Activated T-helper 1 cell treated with anti-CD3 and anti-CD28 coated beads, Interleukin-2, amount 50 U/mL, for 16 hours (primary cell): ENCODE measurements at places on chromosomes 2 and 18.
A peak's percentile ranks its signal among the peaks of the same experiment; 100 is the strongest.

- DNase-seq = no peak
Observed at GRCh38 chr2:40450796-40451430, 977 bp downstream of the SLC8A1 start.

- DNase-seq = no peak
Observed at GRCh38 chr2:171482308-171482707, 40.0 kb upstream of the CYBRD1 start.

DNA sequence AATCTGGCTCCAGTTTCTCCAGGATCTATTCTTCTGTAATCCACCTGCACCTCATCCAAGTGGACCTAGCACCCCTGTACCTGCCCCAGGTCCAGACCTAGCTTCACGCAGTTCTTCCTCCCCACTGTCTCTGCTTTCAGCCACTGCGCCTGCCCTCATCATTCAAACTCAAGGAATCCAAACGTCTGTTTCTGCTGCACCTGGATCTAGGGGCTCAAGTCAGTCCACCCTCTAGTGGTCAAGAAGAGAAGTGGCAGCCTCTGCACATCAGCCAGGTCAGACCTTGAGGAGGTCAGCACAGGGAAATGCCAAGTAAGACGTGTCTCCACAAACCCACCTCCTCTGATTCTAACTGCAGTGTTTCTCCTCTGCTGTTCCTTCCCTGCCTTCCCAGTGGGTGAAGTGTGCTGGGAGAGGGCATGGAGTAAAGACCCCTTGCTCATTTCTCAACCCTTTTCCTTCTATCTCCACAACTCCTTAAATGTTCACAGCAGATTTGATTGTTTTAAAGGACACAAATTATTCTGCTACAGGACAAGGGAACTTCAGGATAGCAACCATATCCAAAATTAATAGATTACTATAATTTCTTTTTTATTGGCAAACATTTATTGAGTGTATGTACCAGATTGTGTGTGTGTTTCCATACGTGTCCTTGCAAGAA, 8.6 kb upstream of the RNF152 start:
- DNase-seq = no peak

GRCh38 chr2:67879586-67880290, 183.1 kb downstream of the C1D start:
- no peak for DNase-seq

DNA sequence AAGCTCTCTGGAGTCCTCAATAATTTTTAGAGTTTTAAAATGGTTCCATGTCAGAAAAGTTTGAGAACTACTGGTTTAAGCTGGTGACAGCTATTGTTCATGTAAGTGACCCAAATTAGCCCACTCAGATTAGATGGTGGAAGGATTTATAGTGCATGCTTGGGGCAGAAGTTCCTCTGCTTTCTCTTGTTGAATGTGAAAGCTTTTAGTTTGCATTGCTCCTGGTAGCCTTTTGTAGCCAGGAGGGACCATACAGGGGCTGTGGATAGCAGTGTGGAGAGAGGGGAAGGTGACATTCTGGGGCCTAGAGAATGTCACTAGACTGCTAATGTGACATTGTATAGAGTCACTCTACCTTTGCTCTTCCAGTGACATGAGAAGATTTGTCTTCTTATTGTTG, 40.3 kb upstream of the IGFBP5 start:
- DNase-seq = no peak

DNA sequence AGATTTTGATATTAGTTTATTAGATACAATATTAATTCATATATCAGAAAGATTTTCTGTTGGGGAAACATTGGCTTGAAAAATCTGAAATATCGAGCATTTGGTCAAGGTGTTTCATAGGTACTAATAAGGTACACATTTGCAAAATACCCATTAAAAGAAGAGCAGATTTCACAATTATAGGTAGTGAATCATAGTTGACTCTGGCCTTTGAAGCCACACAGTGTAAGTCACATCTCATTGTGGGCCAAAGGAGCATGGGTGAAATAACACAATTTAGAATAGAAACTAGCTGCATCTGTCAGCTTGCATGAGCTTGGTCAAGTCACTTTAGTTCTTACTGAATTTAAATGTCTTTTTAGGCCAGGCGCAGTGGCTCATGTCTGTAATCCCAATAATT, 4.9 kb downstream of the KDM3A start:
- no peak for DNase-seq

DNA sequence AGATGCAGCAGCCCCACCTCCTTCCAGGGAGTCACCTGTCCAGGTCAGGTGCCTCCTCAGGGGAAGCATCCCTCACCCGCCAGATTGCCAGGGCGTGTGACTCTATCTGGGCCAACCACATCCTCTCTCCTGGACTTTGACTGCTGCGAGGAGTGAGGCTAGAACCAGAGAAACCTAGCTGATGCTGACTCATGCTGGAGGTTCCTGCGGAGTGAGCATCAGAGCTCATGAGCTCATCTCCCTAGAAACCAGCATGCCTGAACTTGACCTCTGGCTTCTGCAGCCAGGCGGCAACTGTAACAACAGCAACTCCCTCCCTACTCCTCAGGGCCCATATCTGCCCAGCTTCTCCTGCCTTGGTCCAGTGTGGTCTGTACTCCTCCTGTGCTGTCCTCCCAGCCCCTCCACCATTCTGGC, 28.3 kb upstream of the NT5DC4 start:
- DNase-seq = peak; percentile 18

DNA sequence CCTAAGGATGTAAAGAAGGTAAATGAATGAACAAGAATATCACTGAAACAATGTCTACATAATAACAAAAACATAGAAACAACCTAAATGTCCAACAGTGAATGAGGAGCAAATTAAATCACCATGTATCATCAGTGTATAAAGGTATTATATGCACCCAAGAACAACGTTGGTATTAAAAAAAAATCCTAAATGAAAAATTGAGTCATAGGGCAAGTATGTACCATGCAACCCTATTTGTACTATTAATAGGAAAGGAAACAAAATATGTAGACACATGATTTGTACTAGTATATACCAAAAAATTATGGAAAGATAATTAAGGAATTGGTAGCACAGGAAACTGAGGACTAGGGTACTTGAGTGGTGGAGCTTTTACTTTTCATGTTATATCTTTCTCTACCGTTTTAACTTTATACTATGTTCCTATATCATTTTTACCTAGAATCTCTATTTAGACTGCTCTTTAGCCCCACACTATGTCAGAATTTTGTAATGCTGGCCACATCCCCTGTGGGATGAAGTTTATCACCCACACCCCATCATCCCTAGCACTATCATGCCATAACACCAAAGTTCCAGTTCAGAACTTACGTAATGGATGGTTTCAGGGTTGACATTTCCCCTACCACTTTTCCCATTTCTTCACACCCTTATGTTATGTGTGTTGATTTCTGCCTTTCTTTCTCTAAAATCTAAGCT, 25.6 kb downstream of the IKZF2 start:
- no peak for DNase-seq

DNA sequence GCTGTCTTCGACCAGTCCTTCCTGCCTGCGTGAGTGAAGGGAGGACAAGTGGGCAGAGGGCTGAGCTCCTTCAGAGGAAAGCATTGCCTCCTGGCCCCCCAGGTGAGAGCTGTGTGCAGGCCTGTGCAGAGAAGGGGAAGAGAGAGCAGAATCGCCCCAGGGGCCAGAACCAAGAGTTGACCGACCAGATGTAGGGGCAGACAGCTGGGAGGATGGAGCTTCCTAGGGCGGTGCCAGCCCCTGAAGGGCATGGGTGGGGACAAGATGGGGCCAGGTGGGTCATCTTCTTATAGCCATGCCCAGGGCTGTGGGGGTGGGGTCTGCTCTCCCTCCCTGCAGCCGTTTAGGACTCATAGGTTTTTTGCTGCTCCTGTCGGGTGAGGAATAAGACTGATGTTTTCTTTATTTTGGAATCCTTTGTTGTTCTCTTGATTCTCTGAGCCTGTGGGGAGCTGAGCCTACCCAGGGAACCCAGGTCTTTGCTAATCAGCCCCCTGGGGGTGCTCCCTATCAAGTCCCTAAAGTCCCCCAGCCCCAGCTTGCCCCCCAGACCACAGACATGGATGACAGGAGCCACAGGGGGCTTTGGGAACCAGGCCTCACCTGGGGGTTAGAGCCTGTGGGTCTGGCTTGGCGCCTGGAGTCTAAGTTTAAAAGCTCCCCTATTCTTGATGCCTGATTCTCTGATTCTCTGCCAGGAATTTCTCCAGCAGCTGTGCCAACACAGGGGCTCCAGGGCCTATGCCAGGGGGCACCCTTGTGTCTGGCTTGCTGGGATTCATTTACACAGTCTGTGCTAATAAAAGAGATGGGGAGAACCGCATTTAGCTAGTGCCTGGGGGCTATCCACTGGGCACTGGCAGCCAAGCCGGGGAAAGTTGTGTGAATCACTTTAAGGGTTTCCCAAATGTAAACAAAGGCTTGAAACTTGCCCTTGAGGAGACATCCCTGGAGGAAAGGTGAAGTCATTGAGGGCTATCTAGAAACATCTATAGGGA, 9.3 kb upstream of the EFHD1 start:
- DNase-seq = no peak

DNA sequence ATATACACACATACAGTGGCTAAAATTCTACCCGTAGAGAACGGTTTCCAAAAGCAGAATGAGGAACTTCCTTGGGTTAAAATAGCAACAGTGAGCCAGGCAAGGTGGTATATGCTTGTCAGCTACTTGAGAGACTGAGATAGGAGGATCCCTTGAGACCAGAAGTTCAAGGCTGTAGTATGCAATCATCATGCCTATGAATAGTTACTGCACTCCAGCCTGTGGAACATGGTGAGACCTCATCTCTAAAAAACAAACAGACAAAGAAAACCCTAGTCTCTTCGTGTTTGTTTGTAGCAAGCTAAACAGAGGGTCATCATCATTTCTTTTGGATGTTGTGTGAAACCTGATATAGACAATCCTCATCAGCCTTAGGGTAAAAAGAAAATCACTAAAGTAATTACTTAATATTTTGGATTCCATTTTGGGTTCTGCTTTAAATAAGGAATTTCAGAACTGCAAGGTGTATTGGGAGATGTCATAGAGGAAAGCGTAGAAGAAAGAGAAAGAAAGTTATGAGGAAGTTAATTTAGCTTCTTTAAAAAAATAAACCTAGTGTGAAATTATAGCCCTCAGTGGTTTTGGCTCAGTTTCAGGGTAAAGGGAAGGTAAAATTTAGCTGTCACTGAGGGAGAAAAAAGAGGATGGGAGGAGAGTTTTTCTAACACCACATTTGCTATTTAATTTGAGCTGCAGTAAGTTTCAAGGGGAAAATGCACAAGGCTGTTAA, 46.5 kb downstream of the PLEK start:
- no peak for DNase-seq

GRCh38 chr2:54428108-54428831, 27.9 kb upstream of the SPTBN1 start:
- DNase-seq = no peak

GRCh38 chr2:219334076-219334475, 1.5 kb upstream of the RESP18 start:
- no peak for DNase-seq

DNA sequence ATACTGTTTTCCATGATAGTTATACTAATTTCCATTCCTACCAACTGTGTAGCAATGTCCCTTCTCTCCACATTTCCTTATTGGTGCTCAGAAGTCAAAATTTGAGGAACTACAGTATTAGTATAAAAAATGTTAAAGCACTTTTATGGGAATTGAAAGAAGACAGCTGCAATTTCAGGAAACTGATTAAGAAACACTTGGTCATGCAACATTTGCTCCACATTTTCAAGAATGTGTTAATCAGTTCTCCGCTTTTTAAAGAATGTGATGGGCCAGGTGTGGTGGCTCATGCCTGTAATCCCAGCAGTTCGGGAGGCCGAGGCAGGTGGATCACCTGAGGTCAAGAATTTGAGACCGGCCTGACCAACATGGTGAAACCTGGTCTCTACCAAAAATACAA, 33.6 kb upstream of the MGAT4A start:
- no peak for DNase-seq

DNA sequence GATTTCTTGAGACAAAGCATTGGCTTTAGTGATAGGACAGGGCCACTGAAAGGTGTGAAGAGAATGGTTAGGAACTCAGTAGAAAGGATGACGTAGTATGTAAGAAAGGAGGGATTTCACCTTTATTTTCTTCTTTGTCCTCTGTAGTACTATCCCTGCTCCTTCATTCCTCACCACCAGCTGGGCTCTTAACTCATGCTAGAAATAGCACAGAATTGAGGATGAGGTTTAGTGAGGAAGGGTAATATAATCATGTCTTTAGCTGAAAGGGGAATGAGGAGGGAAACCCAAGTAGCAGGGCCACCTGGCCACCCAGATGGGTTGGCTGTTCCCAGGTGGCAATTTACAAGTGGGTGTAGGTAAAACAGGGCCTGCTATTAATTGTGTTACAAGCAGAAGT, 15.2 kb downstream of the ACVR2A start:
- no peak for DNase-seq

DNA sequence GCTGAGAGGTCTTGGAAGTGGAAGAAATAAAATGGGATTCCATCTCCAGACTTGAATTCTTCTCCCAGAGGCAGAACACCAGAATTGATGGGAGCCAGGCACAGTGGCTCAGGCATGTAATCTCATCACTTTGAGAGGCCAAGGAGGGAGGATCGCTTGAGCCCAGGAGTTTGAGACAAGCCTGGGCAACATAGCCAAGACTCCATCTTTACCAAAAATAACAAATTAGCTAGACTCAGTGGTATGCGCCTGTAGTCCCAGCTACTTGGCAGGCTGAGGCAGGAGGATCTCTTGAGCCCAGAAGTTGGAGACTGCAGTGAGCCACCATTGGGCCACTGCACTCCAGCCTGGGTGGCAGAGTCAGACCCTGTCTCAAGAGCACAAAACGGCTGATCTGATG, 144.3 kb downstream of the C1D start:
- DNase-seq = no peak

DNA sequence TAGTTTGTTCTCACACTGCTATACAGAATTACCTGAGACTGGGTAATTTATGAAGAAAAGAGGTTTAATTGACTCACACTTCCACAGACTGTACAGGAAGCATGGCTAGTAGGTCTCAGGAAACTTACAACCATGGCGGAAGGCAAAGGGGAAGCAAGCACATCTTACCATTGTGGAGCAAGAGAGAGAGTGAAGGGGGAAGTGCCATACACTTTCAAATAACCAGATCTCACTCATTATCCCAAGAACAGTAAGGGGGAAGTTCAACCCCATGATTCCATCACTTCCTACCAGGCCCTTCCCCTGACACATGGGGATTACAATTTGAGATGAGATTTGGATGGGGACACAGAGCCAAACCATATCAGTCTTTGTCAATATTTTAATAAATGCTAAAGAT, 5.0 kb upstream of the CRYGB start:
- DNase-seq = no peak

DNA sequence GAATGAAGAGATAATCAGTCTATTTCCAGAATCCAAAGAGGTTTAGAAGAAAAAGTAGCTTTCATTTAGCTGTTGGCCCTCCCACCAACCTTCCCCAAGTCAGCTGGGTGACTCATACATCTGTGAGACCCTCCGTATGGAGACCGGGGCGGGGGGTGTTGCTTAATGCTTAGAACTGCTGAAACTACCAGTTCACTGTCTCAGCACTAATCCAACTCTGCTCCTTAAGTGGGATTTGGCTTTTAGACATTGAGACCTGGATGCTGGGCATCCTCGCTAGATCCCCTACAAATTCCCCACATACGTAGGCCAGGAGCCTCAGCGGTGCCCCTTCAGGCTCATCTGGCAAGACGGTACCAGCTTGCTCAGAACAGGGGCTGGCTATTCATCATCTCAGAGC, at the start of gene SAG:
TSS of gene SAG (plus strand) at position 252 of the 400 bp plus-strand sequence. CDS start 1,374 bp downstream, outside the sequence.
- DNase-seq = no peak

- no peak for DNase-seq
Observed at GRCh38 chr2:16624436-16624780, 41.2 kb downstream of the CYRIA start.

- no peak for DNase-seq
Observed at GRCh38 chr18:2337552-2338141, 233.7 kb downstream of the METTL4 start.

- DNase-seq = no peak
Observed at GRCh38 chr2:239116456-239117246, 268.8 kb downstream of the TWIST2 start.
